ENCODE measurements at places on chromosomes 7 and 10.
A peak's percentile ranks its signal among the peaks of the same experiment; 100 is the strongest.

GRCh38 chr7:116524609-116525297 lies at the start of gene CAV1:
Gene CAV1, plus strand, starts transcription at chr7:116525036. Its CDS starts 27 bp downstream, at chr7:116525063.
- DNase-seq, result peak; percentile 91

GRCh38 chr7:86448856-86449255 lies 194.9 kb upstream of the GRM3 start:
- no peak for DNase-seq

GRCh38 chr7:33550363-33550762 lies 355.0 kb upstream of the BMPER start:
- no peak for DNase-seq

- no peak for DNase-seq
These were observed 3.7 kb upstream of the ELFN1 start for GRCh38 chr7:1666317-1666822.

DNA sequence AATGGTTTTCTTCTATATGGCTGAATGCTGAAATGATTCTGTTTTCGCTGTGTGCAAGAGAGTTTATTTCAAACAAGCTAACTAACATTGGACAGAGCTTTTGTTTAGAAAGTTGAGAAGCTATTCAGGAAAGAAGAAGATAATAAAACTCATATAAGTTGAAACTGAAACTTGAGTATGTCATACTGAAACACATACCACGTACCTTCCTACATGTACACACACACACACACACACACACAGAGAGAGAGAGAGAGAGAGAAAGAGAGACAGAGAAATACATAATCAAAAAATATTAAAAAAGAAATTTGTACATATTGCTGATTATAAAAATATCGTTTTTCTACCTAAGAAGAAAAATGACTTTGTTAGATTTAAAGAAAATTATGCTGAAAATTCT lies 561.9 kb upstream of the KCND2 start:
- no peak for DNase-seq

- DNase-seq, result no peak
These were observed 99.1 kb downstream of the TAX1BP1 start for GRCh38 chr7:27839099-27839498.

DNA sequence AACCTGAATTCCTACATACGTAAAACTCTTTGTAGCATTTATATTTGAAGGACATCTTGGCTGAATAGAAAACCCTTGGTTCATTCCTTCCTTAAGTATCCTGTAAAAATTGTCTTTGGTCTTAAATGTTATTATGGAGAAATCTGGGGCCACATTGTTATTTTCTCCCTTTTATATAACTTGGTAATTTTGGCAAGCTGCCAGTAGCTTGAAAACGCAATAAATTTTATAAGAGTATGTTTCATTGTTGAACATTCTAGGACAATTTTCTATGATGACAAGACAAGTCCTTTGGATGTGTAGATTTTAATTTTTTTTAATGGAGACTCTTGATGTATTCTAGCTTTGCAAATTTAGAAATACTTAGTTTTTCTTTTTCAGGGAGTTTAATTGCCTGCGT lies 191.9 kb downstream of the ABCA13 start:
- no peak for DNase-seq

DNA sequence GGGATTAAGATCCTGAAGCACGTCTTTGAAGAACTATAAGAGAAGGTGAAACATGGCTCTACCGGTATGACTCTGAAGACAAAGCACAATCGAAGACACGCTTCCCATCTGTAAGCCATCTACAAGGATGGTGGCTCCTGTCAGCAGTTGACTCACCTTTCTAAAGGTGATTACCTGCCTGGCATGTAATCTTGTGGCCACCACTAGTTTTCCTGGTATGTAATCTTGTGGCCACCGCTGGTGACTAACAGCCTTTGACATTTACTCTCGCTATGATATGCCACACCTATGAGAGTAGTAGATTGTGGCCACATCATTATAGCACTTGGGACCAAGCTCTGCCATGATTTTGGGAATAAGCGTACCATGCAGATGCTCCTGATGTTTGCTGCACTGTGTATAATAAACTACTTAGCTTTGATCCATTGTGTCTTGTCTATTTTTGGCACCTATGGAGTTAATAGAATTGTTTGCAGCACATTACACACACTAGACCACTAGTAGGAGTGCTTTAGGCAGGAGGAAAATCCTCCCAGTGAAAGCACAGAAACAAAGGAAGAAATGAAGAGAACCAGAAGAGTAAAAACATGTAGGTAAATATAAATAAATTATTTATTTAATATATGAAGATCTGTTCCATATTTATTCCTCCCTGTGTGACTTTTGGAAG lies 59.8 kb downstream of the VAX1 start:
- no peak for DNase-seq

GRCh38 chr7:27262121-27262520 lies 19.5 kb downstream of the EVX1 start:
- no peak for DNase-seq

GRCh38 chr7:54485044-54485443 lies 57.1 kb upstream of the VSTM2A start:
- DNase-seq, result no peak

Measured in hepatic stellate cell (primary cell).